ENCODE measurements at places on chromosomes 6 and 20.

DNA sequence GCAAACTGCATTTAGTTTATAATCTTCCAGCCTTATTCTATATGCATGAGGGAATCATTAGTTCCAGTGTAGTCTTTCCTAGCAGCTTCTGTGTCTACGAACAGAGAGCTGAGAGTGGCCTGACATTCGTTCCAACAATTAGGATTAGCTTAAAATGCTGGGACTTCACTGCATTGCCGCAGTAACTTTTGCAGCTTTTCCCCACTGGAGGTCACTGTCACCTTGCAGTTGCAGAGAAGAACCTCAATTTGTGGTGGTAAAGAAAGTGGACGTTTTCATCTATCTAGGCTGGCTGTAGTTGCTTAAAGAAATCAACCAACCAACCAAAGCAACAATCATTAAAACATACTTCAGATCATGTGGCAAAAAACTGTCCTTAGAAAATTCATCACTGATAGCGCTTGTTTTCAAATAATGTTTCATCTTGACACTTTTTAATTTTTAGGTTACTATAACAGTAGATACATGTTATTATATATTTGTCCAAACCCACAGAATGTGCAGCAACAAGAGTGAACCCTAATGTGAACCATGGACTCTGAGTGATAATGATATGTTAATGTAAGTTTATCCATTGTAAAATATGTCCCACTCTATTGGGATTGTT lies 12.2 kb downstream of the MYLK4 start:
- DNase-seq, result peak; percentile 71

GRCh38 chr6:70479236-70479635 lies 65.9 kb downstream of the FAM135A start:
- DNase-seq, result no peak

GRCh38 chr6:113464536-113464935 lies 392.6 kb upstream of the MARCKS start:
- DNase-seq, result no peak

DNA sequence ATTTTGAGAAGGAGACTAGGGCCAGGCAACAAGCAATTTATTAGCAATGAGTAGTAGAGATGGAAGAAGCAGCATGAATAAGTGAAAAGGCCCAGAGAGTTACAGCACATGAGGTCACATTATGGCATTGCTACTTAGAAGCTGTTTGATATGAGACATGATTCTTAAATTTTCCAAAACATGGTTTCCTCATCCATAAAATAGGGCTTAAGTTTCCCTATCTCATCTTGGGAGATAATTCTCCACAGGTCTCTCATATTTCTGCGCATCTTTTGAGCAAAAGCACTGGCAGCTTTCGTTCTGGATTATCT lies 656.1 kb downstream of the EPHA7 start:
- DNase-seq, result no peak

DNA sequence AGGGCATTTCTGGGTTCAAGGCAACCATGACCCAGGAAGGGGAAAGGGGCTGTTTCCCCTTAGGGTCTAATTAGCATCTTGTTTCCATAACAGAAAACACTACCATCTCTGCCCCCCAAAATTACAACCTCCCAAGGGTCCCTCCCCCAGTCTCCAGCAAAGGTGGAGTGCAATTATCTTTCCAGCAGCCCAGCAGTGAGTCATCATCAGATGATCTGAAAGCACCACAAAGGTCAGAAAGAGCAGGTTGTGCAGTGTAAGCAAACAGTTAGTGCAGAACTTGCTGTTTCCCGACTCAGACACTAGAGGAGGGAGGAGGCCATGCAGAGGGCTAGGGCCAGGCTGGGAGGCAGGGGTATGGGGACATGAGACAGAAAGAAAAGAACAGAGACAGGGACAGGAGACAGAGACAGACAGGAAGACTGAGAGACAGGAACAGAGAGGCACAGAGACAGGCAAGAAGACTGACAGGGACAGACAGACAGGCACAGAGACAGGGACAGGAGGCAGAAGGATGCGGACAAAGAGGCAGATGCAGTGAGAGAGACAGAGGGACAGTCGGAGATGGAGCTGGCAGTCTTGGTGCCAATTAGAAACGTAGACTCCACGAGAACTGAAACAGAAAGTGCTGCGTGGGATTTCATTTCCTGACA lies 62.5 kb downstream of the PYGB start:
- DNase-seq, result peak; percentile 50

DNA sequence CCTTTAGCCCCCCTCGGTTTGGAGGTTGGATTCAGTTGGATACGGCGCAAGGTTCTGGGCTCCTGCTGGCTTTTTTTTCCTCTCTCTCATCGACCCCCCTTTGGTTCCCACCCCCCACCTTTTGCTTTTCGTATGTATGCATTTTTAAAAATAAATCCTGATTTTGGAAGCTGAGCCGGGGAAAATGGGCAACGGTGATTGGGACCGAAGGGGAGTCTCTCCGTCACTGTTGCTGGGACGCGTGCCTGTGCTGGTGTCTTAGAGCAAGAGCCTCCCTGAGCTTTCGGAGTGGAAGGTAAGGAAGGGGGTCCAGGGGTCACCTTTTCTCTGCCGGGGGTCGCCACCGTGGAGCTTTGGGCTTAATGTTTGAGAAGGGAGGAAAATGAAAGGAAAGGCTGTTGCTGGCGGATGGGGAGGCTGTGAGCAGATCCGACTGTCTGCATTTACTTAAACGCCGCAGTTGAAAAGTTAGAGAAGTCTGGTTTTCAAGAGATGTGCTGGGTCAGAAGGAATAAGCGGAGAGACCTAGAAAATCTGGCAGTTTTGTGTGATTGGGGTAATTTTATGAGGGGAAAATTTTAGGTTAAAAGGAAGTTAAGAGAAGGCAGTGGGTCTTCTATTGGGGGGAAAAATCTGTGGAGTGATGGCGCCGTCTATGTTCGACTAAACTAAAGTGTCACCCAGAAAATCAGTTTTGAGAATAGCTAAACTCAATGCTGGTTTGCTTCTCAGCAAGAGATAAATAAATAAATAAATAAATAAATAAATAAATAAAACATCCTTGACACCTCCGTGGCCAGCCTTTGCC lies 828 bp downstream of the ADGRB3 start:
- no peak for DNase-seq

Measured in NAMALWA (cell line).